ENCODE measurements at places on chromosomes 4 and X.

DNA sequence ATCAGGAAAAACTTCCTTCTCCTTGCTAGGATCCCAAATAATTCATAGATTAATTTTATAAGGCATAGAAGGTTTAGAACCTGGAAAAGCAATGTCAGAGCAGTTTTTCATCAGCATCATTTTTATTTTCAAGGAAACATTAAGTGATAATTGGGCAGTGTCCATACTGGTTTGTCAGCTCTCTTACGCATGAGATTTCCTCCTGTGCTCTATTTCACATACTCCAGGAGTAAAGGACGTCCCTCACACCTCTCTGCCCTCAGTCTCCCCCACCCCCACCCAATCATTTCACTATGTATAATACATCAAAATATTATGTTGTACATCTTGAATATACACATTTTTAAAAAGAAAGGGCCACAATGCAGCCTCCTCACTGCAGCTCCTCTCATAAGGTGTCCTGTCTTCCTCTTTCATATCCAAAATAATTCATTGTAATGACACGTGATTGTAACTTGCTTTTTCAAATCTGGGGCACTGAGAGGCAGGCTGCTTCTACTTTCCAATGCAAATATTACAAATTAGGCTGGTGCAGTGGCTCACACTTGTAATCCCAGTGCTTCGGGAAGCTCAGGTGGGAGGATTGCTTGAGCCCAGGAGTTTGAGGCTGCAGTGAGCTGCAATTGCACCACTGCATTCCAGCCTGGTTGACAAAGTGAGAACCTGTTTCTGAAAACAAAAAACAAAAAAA, 34.4 kb downstream of the ARHGEF38 start:
- DNase-seq: no peak

DNA sequence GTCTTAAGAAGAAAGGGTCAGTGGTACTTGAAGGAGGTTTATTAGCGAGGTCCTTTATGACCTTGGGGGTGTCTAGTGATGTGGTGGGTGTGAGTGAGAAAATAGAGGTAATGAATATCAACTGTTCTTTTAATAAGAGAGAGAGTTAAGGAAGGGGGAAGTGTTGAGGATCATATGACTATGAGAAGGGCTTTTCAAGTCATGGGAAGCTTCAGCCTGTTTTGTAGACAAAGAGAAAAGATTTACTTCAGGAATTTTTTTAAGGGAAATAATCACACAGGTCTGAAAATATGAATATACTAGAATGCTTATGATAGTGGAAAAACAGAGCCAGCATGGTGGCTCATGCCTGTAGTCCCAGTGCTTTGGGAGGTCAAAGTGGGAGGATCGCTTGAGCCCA, 41.3 kb upstream of the MTMR1 start:
- DNase-seq: no peak

- no peak for DNase-seq
These were observed 45.5 kb downstream of the VGLL1 start for GRCh38 chrX:136577552-136577951.

- DNase-seq: peak; percentile 47
These were observed at the start of gene FGFBP2 for GRCh38 chr4:15963001-15963451. TSS of gene FGFBP2 (minus strand) at chr4:15963175. CDS start at chr4:15963129, 46 bp downstream.

DNA sequence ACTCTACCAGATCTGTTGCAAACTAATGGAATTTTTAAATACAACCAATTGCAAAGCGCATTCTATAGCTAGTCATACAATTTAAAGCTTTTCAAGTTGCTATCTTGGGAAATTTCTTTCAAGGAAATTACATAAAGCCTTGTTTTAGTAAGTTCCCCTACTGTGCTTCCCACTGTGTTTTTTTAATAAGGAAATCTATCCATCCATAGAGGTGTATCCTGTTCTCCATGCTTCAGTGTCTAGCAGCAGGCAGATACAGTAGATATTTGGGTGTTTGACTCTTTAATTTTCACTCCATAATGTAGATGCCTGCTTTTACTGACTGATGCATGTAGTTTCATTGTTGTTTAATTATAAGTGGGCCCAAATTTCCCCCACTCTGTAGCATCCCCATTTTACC, 171.6 kb upstream of the POU3F4 start:
- no peak for DNase-seq

DNA sequence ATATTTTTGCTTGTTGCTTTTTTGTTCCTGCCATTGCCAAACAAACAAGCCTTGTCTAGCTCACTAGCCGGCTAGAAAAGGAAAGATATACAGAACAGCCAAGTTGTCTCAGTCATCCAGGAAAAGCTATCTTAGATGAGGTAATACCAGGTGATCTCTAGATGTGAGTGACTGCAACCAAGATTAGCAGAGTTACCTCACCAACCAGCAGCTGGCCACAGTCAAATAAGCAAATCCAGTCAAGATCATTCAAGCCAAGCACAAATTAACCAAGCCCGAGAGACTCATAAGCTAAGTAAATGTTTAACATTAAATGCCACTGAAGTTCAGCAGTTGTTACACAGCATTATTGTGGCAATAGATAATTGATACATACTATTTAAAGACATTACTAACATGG, 108.6 kb downstream of the CENPC start:
- no peak for DNase-seq

DNA sequence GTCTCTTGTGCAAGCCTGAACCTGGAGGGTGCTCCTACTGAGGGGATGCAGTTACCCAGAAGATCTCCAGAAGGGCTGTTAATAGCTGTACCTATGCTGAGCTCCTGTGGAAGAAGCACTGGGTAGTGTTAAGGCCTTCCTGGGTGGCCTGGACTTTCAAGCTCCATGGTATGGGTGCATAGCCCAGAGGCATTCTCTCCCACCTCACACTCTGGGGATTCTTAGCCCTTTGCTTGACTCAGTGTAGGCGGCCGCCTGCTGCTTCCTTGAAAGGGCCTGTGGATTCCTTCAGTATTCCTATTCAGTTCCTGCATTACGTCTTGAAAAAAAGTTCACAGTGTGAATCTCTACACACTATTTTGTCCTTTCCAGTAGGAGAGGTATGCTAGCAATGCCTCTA, 235.7 kb upstream of the MAGEB16 start:
- no peak for DNase-seq

DNA sequence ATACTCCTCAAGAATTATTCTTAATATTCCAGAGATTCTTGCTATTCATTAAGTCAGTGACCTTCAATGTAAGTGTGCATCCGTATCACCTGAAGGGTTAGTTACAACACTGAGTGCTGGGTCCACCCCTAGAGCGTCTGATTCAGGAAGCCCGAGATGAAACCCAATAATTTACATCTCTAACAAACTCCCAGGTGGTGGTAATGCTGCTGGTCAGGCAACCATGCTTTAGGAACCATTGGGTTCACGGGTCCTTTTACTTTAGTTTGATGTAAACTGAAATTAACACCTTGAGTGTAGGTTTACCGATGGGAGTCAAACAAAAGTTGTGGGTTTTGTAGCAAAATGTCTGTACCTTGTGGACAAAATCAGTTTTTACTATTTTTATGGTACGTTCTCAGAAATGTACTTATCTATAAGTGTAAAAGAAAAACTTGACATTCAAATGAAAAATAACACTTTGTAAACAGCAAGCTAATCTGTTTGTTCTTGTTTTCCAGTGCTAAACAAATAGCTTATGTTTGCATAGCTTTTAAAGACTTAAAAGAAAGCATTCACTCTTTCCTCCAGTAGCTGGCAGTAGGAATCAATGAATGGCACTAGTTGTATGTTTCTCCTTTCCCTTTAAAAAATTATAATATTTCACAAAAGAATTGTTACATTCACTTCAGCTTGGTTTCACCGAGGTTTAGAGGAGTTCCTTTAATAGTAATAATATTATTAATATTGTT, 32.7 kb downstream of the ACE2 start:
- no peak for DNase-seq

- no peak for DNase-seq
These were observed 251.9 kb upstream of the NR3C2 start for GRCh38 chr4:148693913-148694649.

DNA sequence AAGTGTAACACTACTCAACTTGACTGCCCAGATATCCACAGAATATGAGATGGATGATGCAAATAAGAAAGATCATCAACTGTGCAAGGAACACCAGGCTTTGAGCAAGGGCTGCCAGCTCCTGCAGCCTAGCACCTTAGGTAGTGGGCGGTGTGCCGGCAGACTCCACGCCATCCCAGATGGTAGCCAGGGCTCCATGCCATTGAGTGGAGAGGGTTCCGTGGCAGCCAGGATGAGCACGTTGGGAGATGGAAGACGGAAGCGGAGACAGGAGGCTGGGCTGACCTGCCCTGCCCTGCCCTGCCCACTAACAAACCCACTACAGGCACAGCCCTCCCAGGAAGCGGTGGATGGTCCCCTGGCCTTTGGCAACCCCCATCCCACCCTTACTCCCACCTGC, 51.9 kb downstream of the TMPRSS11F start:
- no peak for DNase-seq

- DNase-seq: no peak
These were observed 48.2 kb upstream of the PCDH7 start for GRCh38 chr4:30671926-30672448.

DNA sequence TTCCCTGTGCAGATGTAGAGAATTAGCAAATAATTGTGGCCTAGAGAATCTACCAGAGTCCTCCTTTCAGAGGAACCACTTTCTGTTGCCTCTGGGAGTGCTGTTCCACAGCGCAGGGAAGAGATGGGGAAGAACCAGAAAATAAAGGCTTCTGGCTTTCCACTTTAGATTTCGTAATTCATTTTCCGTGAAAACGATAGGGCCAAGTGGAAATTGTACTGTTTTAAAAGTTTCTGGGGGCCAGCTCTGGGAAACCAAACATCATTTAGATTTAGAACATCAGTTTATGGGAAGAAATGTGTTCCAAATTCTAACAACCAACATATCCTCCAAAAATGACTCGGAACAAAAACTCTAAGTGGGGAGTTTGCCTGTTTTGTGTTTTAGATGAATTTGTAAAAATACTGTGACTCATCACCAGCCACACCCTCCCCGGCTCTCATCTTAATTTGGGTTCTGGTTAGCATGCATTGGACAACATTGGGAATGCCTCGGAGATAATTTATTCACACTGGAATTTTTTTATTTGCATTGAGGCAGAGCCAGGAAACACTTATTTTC, 65.2 kb upstream of the LNX1 start:
- DNase-seq: no peak

DNA sequence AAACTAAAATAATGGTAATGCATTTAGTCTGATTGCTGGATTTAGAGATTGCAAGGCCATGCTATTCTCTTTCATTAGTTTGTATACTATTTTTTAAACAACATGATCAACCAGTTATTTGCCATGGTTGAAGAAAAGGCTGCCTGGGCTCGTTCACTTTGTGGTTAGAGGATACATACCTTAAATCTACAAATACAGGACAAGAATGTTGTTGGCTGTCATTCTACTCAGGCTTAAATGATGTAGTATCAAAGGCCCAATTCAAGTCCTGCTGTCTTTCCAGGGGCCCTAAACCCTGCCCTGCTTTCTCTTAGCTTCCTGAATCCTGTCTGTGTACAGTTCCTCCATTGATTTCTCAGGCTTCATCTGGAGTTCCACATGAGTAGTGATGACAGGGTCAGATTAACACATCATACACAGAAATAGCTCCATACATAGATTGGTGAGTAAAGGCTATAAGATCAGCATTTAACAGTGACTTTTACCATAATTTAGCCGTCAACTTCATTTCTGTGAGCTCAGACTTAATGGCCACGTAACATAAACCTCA, 114.9 kb upstream of the GPRIN3 start:
- DNase-seq: no peak

- no peak for DNase-seq
These were observed 31.7 kb upstream of the METAP1 start for GRCh38 chr4:98963538-98964433.

- DNase-seq: no peak
These were observed 99.0 kb upstream of the OTUD4 start for GRCh38 chr4:145279122-145279960.

GRCh38 chr4:57309658-57310057, 199.5 kb upstream of the IGFBP7 start:
- DNase-seq: no peak

DNA sequence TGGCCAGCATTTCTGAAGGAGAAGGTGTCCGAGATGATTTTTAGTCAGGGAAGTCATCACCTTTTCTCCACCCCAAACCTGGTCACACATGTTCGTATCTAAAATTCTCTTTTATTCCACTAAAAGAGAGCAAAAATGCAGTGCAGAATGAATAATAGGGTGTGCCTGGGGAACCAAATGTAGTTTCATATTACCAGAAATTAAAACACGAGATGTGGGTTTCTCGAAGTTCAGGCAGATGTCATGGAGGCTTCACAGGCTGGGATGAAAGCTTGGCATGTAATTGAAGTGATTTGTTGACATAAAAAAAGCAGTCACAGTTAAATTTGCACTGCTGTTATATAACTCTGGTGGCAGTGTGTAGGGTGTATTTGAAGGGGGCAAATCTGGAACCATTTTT, 165.5 kb upstream of the PDE5A start:
- no peak for DNase-seq

GRCh38 chr4:6236816-6237390, 32.7 kb upstream of the WFS1 start:
- no peak for DNase-seq

DNA sequence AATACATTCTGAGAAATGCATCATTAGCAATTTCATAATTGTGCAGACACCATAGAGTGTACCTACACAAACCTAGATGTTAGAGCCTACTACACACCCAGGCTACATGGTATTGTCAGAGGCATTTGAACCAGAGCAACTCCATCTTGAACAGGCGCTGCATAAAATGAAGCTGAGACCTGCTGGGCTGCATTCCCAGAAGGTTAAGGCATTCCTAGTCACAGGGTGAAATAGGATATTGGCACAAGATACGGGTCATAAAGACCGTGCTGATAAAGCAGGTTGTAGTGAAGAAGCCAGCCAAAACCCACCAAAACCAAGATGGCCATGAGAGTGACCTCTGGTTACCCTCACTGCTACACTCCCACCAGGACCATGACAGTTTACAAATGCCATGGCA, 116.4 kb downstream of the LARP7 start:
- no peak for DNase-seq

- no peak for DNase-seq
These were observed 30.3 kb upstream of the LAP3 start for GRCh38 chr4:17546678-17547077.

GRCh38 chr4:89751416-89751815, 85.5 kb downstream of the SNCA start:
- DNase-seq: no peak

DNA sequence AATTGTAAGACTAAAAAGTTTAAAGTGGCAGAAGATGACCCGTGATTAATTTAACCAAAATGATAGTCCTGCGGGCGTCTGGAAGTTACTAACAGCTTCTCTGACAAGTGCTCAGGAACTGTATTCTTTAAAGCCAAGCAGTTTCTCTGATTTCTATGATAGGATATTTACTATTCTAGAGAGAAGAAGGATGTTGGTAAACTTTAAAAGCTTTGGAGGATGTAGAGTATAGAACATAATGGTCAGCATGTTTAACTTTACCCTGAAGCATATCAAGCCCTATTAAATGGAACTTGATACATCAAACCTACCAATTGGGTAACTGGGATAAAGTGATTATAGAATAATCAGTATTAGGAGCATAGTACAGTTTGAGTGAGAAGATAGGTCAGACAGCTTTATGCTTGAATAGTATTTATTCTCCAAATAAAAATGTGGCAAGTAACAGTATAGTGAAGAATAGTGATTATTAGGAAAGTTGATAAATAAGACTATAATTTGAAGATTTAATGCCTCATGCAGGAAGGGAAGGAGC, 1.8 kb downstream of the STIM2 start:
- no peak for DNase-seq

- no peak for DNase-seq
These were observed 192.0 kb upstream of the ANK2 start for GRCh38 chr4:112857461-112857860.

- DNase-seq: no peak
These were observed 27.4 kb upstream of the CLDN24 start for GRCh38 chr4:183349673-183350072.

Data from D721Med (cell line).